ENCODE measurements at places on chromosomes 5 and 9.

- no peak for DNase-seq
These were observed 212.1 kb downstream of the SLF1 start for GRCh38 chr5:94830520-94830919.

DNA sequence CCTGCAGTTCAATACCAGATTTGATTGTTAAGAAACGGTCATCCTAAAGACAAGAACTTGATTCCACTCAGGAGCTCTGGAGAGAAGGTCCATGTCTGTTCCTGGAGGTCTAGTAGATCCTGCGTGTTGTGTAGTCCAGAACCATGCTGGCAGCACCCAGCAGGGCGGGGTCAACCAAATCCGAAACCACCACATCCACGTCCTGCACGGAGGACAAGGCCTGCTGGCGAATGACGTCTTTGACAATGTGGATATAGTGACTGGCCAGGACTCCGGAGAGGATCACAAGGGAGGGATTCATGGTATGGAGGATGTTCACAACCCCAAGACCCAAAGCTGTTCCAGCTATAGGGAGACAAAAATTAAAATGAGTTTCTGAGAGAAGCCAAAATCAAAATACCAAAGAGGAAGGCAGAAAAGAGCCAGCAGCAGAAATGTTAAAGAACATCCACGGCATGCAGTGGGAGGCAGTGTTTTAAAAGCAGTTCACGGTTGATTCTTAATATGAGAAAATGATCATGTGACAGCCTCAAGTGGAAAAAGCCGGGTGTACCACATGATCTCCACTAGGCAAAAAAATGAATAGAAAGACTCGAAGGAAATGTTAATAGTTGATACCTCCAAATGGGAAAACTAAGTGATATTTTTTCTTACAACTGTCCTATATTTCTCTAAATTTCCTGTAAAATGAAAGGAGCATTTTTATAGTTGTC, 26.7 kb downstream of the CLTA start:
- no peak for DNase-seq

- no peak for DNase-seq
These were observed 2.8 kb downstream of the CAMK2A start for GRCh38 chr5:150286820-150287219.

GRCh38 chr5:57569601-57570000, 87.0 kb upstream of the ACTBL2 start:
- no peak for DNase-seq

GRCh38 chr9:36798350-36799065, 225.8 kb downstream of the MELK start:
- no peak for DNase-seq

GRCh38 chr5:123855609-123856008, 343.6 kb downstream of the CSNK1G3 start:
- no peak for DNase-seq

GRCh38 chr9:90000925-90001324, 396.1 kb downstream of the GADD45G start:
- no peak for DNase-seq

DNA sequence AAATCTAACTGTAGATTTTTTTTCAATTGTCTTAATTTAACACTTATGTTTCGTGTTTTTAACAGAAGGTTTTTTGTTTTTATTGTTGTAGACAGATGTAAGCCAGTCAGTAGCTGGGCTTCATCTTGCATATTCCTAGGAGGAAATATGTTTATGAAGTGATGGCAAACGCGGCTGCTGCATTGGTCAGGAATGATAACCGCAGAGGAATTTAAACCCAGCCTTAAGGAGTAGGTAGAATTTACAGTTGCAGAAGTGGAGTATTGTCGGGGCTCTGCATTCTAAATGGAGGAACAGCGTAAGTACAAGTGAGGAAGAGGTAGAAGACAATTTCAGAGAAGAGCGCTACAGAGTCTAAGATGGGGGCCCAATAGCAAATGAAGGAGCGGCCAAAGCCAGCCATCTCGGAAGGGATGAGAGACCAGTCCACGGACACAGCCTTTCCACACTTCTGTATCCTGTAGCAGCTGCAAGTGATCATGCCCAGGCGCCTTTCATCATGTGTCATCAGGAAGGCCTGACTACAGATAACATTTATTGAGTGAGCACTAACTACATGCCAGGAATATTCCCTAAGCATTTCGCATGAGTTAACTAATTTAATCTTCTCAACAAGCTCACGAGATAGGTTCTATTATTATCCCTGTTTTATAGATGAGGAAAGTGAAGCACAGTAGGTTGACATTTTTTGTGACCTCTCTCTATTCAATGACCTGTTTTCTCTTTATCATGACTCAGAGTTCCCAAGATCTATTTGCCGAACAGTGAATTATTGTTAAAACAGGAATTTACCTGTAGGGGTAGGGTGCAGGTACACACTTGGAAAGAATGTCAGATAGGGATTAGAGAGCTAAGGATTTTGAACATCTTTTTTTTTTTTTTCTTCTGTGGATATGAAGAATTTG, 38.1 kb downstream of the CMYA5 start:
- DNase-seq = no peak

GRCh38 chr9:84835745-84836144, 166.2 kb downstream of the NTRK2 start:
- DNase-seq = no peak

DNA sequence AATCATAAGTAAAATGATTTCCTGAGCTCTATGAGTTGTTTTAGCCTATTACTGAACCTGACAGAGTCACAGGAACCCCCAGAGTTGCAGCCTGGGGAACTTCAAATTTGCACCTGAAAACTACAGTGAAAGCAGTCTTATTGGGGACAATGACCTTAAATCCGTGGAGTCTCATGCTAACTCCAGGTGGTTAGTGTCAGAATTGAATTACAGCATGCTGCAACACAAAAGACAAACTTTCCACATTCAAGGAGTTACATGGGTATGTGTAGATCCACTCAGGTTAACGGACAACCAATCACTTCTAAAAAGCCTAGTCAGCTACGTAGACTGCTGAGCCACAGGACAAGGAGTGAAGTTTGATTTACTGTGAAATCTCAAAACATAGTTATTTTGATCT, 49.7 kb downstream of the PLPP1 start:
- DNase-seq = no peak

DNA sequence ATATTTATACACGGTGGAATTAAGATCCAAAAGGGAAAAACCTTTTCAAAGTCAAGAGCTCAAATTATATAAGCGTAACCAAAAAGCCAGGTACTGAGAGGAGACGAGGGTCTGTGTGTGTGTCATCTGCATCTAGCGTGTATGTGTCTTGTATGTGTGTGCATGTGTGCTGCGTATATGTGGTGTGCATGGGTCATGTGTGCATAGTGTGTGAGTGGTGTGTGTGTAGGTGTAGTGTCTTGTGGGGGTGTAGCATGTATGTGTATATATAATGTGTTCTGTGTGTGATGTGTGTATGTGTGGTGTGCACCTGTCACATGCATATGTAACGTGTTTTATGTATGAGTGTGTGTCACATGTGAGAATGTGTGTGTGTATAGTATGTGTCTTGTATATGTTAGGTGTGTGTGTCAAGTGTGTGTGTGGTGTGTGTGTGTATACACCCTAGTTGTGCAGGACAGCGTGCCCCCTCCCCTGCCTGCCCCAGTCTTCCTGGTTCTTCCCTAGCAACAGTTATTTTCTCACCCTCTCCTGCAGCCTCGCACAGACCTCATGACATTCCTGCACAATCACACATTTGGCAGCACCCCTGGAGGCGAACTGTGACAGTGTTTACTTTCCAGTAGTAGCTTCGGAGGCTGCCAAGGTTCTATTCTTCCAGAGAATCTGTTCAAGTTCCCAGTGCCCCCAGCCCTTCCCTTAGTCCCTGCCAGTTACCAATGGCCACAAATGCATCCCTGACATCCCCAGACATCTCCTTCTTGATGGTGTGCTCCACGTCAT, 27.1 kb upstream of the TNIP1 start:
- no peak for DNase-seq

- DNase-seq = no peak
These were observed 294.8 kb downstream of the ATPSCKMT start for GRCh38 chr5:9954869-9955268.

DNA sequence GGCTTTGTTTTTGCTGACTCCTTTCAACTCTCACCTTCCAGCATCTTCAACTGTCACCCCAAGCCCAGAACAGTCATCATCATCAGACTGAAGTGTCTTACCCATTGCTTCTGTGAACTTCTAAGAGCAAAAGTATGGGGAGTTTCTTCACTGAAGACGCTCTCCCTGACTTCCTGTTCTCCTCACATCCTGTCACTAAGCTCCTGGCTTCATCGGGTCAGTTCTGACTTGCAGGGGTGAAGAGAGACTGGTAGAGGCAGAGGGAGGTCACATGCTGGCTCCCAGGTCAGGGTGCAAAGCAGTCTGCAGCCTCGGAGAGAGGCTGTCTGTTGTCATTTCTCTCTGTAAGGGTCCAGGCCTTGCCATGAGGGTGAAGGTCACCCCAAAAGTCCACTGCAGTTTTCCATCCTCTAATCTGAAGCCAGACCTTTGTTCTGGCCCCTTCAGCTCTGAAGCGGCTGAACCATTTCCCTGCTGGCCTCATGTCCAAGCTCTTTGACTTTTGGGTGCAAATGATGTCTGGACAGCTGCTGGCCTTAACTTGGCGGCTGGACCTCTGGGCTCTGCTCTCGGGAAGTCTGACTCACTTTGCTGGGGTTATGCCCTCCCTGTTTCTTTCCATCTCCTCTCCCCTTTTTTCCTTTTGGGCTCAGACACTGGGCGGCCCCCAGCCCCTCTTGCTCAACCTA, 305.0 kb downstream of the RAB3C start:
- DNase-seq = no peak

DNA sequence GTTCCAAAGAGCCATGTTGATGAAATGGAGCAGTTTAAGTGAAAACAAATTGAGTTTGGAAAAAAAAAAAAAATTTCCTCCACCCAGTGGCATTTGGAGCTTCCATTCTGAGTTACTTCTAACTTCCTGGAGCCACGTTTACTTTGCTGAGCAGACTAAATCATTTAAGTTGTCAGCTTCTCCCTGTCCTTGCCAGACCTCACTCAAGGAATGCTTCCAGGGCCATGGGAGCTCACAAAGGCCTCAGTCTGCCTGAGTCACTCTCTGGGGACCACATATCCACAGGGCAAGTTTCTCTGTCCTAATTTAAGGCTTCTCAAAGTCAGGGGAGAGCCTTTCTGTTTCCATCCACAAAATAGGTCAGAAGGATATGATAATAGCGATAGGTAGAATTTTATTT, 210.3 kb upstream of the TNC start:
- DNase-seq = peak; percentile 65

GRCh38 chr9:80093695-80094094, 521.9 kb downstream of the TLE4 start:
- DNase-seq = no peak

DNA sequence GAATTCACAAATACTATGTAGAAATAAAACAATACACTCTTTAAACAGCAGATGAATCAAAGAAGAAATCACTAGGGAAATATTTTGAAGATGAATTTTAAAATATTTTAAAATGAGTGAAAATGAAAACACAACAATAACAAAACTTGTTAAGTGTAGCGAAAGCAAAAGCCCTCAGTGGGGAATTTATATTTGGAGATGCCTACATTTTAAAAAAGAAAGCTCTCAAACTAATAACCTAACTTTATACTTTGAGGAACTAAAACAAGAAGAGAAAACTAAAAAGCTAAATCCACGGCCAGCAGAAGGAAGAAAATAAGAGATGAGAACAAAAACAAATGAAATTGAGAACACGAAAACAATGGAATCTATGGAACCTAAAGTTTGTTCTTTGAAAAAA, 22.7 kb downstream of the SPDL1 start:
- no peak for DNase-seq

- no peak for DNase-seq
These were observed 35.7 kb upstream of the ADRB2 start for GRCh38 chr5:148790545-148791333.

DNA sequence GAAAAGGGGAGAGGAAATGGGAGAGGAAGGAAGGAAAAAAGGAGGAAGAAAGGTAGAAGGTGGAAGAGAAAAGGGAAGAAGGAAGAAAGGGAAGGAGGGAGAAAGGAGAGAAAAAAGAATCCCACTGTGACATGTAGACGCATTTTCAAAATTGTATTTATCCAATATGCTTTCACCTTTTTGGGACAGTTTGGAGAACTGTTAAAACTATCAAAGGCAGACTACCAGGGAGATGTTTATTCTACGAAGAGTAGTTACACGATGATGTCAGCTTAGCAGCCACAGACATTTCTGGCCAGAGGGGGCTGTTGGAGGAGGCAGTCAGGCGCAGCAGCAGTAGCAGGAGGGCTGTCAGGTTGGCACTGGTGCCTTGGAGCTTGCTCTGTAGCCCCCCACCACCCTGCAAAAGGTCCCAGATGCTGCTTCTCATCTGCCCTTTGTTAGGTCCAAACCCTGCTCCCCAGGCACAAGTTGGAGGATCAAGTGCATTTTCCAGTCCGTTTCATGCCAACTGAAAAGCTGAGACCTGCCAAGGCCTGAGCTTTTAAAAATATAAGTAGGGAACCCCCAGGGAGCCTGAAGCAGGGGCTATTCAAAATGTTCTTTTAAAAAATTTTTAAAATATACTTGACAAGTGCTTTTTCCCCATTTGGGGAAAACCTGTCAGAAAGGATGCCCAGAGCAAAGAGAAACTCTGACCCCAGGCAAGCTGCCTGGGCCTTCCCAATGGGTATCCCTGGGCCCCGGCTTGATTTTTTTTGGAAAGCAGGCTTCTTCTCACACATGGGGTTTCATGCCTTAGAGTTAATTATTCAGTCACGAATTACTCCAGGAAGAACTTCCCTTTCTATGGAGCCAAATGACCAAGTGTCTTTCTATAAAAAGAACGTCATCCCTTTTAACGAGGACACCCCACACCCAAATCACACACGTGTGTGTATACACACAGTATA, 203.3 kb downstream of the SLIT3 start:
- DNase-seq = no peak

DNA sequence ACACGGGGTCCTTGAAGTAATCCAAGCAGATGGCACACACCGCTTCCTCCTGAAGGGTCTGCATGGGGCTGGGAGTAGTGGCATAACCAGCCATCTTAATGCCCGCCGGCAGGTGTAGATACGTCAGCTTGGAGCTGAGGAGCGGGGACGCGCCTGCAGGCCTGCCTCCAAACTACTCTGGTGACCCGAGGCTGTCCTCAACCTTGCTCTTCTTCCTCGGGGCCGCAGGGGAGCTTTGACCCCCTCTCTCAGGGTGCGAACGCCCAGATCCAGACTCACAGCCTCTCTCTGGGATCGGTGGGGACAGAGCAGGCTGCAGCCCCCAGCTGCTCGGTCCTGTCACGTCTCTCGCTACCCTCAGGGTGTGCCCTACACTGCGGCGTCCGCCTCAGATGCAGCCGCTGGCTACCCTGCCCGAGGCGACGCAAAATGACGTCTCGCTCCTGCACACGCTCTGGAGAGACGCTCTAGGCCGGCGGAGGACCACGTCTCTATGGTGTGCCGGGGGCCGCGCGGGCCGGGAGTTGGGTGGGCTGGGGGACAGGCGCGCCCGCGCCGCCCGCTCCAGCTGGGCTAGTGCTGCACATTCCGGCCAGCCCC, at the start of gene TRIM52:
Gene TRIM52, minus strand, starts transcription at position 424 of the 600 bp plus-strand sequence. Its CDS starts 330 bp downstream, at position 94.
- peak; percentile 86 for DNase-seq

- DNase-seq = no peak
These were observed 150.5 kb downstream of the TLE1 start for GRCh38 chr9:81538890-81539289.

- DNase-seq = peak; percentile 22
These were observed 13.4 kb downstream of the OXCT1 start for GRCh38 chr5:41856644-41857491.
